Substantia nigra (tissue), 51 donors: ENCODE measurements at places on chromosomes 16 and 17.

GRCh38 chr17:38911081-38911730, 14.2 kb upstream of the LASP1NB start:
- no peak for DNase-seq

DNA sequence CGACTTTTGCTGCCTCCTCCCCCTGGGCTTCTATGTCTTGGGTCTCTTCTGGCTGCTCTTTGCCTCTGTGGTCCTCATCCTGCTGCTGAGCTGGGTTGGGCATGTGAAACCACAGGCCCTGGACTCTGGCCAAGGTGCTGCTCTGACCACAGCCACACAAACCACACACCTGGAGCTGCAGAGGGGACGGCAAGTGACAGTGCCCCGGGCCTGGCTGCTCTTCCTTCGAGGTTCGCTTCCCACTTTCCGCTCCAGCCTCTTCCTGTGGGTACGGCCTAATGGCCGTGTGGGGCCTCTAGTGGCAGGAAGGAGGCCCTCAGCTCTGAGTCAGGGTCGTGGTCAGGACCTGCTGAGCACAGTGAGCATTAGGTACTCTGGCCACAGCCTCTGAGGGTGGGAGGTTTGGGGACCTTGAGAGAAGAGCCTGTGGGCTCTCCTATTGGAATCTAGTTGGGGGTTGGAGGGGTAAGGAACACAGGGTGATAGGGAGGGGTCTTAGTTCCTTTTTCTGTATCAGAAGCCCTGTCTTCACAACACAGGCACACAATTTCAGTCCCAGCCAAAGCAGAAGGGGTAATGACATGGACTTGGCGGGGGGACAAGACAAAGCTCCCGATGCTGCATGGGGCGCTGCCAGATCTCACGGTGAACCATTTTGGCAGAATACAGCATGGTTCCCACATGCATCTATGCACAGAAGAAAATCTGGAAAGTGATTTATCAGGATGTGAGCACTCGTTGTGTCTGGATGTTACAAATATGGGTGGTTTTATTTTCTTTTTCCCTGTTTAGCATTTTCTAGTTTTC, 2.3 kb downstream of the GP1BA start:
- no peak for DNase-seq

DNA sequence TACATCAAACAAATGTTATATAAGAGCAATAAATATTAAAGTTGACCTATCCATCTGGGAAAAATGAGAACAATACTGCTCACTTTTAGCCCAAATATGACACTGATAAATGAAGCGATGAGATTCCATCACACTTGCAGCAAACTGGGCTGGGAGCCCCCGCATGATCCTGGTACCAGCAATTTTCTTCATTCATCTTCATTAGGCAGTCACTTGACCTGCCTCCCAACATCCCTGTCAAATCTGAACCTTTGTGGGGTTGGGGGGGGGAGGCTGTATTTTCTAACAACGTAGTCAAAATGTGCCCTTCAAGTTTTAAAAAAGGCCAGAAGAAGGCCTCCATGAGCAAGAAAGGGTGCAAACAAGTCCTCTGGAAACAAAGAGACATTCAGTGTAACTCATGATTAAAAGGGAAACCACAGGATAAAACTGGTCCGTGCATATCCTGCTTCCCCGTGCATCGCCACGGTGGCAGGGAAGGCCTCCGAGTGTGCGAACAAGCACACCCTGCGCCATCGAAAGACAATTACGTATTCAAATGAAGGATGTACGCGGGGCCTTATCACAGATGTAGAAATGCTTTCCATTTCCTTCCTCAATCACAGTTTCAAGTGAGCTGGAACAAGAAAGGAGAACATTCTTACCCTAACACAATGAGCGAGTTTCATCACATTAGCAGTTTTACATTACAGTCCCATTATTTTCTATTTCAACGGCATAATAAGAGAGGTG, 48.4 kb downstream of the TOX3 start:
- DNase-seq: no peak

DNA sequence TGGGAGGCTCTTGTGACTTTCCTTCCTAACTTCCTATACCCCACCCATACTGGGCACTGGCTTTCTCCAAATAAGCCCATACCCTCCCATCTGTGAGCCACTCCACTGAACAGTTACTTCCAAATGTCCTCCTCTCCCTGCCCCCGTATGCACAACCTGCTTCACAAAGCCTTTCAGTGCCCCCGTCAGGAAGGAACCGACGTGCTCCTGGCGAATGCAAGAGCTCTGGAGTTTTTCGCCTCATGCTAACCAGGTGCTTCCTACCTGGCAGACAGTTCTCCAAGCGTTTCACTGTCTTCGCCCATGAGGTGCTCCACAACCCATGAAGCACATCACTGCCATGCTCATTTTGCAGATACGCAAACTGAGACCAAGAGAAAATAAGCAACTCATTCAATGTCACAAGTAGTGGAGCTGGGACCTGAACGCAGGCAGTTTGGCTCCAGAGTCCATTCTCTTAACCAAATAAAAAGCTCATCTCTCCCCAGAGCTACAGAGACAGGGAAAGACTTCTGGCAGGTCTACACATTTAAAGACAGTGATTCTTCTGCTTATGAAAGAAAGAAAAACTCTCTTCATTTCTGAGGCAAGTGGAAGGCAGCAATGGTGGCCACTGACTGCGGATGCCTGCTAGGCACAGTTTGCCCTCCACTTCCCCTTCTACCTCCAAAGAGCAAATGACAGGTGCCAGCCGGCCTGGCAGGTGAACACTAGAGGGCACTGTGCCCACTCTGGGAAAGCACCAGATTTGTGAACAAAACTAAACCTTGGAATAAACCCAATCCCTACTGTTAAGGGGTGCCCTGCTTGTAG, 23.8 kb downstream of the SPHK1 start:
- no peak for DNase-seq

GRCh38 chr16:31532896-31533295, 5.2 kb downstream of the AHSP start:
- DNase-seq: no peak

- DNase-seq: no peak
Measured at GRCh38 chr17:19330271-19330670, 32.3 kb downstream of the B9D1 start.

GRCh38 chr16:51056331-51056730, 94.7 kb downstream of the SALL1 start:
- DNase-seq: no peak

DNA sequence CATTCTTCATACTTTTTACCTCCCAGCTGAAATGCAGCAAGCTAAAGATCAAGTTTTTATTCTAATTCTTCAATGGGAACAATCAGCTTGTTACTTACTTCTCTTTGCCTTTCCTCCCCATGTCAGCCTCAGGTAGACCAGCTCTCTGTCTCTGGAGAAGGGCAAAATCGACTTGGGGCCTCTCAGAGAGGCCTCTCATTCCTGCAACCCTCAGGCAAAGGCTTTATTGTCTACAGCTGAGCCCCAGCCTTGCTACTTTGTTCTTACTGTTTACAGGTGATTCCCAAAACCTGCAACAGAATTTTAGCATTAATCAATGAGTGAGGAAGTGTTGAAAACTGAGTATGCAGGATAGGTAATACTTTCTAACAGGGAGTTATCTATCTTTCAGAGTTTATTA, 148.6 kb downstream of the KIF2B start:
- no peak for DNase-seq

GRCh38 chr17:51046514-51047384, 73.9 kb downstream of the SPAG9 start:
- DNase-seq: peak; percentile 33

DNA sequence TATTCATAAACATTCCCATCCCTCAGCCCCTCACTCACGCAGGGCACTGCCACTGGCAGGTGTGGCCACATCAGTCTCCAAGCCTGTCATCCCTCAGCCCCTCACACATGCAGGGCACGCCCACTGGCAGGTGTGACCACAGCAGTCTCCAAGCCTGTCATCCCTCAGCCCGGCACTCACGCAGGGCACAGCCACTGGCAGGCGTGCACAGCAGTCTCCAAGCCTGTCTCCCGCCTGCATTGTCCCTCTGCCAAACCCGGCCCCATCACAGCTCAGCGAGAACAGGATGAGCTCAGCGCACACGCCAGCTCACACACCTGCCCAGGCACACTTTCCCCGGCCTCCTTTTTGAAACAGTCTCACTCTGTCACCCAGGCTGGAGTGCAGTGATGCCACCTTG, 11.4 kb upstream of the KREMEN2 start:
- DNase-seq: no peak

DNA sequence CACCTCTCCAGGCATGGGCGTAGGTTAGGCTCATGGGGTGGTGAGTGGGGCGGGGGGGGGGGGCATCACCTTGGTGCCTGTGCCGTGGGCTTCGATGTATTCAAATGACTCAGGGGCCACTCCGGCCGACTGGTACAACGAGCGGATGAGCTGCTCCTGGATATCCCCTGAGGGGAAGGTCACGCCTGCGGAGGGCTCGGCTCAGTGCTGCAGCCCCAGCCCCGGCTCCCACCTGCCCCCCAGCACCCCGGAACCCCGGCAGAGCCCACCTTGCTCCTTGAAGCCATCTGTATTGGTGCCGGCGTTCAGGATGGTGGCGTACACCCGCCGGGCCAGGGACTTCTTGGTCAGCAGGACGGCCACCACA, 5.4 kb downstream of the FASN start:
- no peak for DNase-seq

DNA sequence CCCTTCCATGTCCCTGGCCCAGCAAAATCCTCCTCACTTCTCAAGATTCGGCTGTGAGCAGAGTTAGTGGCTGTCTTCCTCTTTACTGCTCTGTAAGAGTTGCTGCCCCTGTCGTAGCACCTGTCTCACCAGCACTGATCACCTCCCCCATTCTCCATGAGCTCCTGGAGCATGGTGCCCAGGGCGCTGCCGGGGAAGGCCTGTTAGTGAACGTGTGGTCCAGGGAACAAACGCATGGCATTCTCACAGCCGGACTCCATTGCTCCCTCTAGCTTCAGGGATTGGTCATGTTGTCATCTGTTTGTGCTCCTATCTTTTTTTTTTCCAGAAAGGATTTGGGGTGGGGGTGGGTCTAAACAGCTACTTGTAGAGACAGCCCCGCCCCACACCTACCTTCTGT, 141.2 kb downstream of the CMIP start:
- DNase-seq: no peak

DNA sequence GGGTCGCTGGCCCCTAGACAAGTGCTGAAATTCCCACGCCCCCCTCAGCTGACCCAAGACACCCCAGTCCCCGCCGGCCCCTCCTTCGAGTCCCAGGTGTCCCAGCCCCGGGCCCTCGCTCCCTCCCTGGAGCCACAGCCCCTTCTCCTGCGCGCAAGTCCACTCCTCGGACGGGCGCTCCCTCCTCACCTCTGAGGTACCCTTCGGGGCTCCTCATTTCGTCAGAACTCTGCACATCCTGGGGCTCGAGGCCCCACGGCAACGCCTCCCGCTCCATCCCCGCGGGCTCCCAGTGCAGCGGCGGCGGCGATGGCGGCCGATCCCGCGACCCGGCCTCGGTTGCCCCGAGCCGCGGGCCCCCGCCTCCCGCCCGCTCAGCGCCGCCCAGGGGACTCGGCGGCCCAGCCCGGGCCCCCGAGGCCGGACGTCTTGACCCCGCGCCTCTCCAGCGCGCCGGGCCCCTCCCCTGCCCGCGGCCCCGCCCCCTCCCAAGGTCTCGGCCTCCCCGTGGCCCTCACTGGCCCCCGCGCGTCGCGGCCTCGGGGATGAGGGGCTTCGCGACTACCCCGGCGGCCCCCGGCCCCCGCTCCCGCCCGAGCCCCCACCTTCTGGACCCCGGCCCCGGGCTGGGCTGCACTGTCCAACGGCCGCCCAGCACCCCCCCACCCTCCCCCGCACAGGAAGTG, at the start of gene ZNF768:
Gene ZNF768, minus strand, starts transcription at position 430 of the 686 bp plus-strand sequence. Its CDS starts 153 bp downstream, at position 277.
- DNase-seq: peak; percentile 82

GRCh38 chr16:2586241-2586640, 48.4 kb downstream of the PDPK1 start:
- DNase-seq: no peak

DNA sequence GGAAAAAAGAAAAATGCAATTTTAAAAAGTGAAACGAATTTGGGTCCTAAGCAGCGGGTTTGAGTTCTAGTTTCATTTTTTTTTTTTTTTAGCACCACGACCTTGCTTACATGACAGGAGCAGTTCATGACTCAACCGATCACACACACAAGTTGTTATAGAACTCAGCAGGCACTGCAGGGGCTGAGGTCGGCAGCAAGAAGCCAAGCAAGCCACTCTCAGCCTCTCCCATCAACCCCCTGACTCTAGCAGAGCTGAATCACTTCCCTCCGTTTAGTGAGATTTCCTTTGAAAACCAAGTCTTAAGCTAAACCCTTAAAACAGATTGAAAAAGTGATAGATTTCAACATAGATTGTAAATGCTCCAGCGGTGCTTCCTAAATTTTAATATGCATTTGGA, 520.8 kb downstream of the HAPSTR1 start:
- DNase-seq: no peak

- DNase-seq: no peak
Measured at GRCh38 chr17:2071455-2072281, 16.8 kb downstream of the HIC1 start.

DNA sequence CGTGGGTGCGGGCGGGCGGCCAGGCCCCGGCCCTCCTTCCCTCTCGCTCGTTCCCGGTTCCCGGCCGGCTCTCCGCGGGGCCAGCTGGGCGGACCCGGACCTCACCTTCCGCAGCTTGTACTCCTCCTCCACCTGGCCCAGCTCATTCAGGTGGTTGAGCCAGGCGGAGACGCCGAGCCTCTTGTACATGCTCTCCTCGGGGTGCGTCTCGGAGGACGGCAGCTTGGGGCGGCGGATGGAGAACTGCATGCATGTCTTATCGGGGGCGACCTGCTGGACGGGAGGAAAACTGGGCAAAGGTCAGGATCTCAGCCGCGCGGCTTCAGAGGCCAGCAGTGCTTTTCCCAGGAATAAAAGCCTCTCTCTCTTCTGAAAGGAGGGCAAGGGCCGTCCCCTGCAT, 85.4 kb downstream of the TBC1D16 start:
- no peak for DNase-seq

DNA sequence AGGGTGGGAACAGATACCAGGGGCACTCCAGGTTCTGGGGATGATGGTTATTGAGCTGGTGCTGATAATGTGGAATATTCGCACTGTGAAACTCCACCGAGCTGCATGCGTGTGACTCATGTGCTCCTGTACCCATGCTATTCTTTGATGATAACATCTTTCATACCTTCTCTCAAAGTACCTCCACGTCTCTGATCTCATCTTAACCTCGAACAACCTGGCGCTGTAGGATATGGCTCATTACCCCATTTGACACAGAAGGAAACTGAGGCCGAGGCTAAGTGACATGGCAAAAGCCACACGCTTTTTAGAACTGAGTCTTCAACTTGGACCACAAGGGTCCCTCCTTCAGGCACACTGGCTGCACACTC, 30.2 kb upstream of the MRPS23 start:
- no peak for DNase-seq

GRCh38 chr16:80260906-80261311, 279.9 kb upstream of the DYNLRB2 start:
- DNase-seq: no peak

DNA sequence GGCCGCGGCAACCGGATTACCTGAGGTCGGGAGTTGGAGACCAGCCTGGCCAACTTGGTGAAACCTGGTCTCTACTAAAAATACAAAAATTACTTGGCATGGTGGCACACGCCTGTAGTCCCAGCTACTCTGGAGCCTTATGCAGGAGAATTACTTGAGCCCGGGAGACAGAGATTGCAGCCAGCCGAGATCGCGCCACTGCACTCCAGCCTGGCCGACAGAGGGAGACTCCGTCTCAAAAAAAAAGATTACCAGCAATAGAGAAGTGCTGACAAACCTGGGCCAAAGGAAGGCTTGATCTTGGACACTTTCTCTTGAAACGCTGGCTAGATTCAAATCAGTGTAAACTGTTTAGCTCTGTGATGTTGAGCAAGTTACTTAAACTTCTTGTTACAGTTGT, 4.3 kb downstream of the MT1H start:
- DNase-seq: no peak

GRCh38 chr17:12765548-12765947, 23.8 kb upstream of the ARHGAP44 start:
- DNase-seq: no peak
